ENCODE measurements at places on chromosomes 6 and 20.

DNA sequence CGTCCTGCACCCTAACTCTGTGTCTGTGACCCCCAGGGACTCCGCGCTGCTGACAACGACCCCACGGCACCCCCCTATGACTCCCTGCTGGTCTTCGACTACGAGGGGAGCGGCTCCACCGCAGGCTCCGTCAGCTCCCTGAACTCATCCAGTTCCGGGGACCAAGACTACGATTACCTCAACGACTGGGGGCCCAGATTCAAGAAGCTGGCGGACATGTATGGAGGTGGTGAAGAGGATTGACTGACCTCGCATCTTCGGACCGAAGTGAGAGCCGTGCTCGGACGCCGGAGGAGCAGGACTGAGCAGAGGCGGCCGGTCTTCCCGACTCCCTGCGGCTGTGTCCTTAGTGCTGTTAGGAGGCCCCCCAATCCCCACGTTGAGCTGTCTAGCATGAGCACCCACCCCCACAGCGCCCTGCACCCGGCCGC is 129.0 kb downstream of the TAF4 start:
- no peak for DNase-seq

- no peak for DNase-seq
Measured at GRCh38 chr6:82958551-82958950, 107.1 kb downstream of the UBE3D start.

DNA sequence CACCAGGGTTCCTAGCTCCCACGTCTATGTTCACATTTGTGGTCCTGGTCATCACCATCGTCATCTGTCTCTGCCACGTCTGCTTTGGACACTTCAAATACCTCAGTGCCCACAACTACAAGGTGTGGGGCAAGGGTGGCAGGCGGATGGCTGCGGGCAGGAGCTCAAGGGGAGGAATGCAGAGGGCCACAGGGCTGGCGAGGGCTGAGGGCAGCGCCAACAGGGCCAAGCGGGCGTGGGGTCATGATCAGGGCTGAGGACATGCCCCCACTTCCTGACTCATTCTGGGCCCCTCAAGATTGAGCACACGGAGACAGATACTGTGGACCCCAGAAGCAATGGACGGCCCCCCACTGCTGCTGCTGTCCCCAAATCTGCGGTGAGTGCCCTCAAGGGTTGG is 4.6 kb upstream of the CAPN11 start:
- DNase-seq, result no peak

DNA sequence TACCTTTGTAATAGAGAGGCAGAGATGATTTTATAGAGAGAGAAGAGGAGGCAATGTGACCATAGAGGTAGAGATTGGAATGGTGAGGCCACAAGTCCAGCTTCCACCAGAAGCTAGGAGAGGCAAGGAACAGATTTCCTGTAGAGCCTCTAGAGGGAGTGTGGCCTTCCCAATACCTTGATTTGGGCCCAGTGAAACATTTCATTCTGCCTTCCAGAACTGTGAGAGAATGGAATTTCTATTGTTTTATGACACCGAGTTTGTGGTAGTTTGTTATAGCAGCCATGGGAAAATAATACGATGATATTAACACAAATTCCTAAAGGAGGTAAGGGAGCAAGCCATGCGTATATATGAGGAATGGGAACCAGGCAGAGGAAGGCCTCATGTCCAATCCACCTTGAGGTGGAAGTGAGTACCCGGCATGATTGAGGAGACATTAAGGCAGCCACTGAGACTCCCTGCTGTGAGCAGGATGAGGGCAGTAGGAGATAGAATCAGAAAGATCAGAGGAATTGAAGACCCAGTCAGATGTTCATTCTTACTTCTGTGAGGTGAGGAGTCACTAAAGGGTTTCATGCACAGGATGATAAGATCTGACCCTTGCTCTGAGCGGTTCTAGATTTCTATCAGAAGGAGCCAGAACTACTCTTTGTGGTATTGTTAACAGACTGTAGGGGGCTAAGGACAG is 636.3 kb upstream of the IMPG1 start:
- DNase-seq, result no peak

DNA sequence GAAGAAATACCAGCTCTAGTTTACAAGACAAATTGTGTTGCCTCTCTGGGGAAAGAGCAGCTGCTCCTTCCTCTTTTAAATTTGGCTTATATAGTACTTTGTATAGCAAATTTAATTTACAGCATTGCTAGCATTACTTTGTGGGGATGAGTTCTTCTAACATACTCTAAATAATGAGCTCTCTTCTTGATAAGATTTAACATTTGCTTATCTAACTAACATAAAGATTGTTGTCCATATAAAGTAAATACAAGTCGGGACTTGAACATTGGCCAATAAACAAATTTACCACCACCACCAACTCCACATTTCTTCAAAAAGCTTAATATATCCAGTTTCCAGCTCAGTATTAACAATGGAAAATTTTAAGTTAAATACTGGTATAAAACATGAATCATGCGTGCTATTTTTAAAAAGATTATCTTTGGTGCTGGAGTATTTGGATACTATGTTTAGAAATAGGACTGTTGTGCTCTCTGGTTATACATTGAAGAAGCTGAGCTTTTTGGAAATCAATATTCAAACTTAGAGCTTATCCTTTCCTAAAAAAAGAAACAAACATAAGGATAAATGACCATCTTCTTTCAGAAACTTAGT is 1146.9 kb upstream of the GJE1 start:
- DNase-seq, result no peak

DNA sequence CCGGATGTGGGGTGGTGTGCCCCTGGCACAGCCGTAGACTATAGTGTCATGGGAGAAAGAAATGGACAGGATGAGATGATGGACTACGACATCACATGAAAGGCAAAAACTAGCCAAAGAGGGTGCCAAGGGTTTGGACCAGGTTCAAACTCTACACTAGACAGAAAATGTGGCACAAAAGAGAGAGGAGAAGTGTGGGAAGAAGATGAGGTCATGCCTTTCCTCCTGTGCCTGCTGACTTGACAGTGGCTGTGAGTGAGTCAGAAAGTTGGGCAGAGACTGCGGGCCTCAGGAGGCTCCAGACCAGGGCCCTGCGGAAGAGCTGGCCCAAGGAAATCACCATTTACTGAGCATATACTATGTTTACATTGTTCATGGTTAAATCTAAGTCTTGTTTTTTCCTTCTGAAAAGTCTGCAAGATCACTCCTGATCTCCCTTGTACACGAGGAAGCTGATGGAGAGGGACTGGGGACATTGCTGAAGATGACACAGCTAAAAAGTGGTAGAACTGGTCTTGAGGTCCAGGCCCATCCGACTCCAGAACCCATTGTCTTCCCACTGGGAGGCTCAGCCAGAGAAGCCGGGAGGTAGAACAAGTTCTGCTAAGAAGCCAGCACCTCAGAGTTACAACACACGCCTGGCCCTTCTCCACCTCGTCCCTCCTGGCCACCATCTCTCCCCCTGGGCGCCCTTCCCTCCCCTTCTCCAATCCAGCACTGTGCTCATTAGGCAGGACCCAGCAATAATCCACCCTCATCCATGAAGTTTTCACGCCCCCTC is 35.6 kb downstream of the CNKSR3 start:
- DNase-seq, result no peak

DNA sequence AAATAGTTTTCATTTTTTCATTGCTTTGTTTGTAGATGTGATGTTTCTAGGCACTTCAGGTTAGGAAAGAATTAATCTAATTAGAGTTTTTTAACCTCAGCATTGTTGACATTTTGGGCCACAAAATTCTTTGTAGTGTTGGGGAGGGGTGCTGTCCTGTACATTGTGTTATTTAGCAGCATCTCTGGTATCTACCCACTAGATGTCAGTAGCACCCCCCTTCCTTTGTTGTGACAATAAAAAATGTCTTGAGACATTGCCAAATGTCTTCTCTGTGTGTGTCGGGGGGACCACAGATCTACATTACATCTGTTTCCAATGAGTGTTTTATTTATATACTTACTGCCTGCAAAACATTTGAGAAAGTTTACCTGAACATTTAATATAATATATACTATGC is 45.6 kb downstream of the EYA4 start:
- no peak for DNase-seq

- no peak for DNase-seq
Measured at GRCh38 chr20:16777126-16777525, 29.0 kb downstream of the OTOR start.

DNA sequence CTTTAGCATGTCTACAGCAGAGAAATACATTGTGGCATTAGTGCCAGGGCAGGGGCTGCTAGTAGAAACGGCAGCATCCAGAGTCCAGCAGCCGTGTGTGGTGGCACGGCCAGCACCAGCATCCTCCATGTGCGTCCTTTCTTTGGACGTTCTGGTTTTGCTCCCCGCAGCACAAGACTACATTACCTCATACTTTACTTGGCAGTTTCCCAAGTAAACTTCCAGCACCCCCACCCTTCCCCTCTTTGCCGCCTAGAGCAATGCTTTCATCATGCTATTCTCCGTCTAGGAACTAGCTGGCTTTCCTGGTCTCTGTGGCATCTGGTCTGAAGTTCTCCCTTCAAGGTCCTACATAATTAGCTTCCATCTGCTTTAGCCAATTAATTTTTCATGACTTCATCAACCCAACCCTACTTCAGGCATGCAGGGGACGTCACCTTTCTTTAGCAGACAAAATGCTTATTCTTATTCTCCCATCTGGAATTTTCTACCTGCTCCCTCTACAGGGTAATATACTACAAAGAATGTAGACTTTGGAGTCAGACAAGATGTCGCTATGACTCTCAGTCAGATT is 67.6 kb downstream of the BLOC1S5 start:
- peak; percentile 9 for DNase-seq

- DNase-seq, result no peak
Measured at GRCh38 chr20:47859278-47859677, 74.0 kb upstream of the SULF2 start.

DNA sequence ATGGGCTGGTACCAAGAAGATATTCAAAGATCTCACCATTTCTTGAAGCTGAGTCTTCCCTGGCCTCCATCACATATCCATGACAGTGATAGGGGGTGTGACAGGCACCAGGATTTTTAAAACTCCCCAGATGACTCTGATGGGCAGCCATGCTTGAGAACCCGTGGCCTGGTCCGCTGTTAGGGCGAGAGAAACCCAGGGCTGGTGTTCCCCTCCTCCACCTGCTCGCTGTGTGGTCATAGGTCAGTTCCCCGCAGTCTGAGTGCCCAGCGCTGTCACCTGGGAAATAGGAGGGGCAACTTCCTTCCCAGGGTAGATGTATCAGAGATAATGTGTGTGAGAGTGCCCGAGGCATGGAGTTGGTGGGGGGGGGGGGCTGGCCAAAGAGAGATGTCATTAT is 50.9 kb downstream of the TMEM242 start:
- peak; percentile 44 for DNase-seq

GRCh38 chr6:166872531-166873009 is 83.8 kb downstream of the RNASET2 start:
- peak; percentile 82 for DNase-seq

DNA sequence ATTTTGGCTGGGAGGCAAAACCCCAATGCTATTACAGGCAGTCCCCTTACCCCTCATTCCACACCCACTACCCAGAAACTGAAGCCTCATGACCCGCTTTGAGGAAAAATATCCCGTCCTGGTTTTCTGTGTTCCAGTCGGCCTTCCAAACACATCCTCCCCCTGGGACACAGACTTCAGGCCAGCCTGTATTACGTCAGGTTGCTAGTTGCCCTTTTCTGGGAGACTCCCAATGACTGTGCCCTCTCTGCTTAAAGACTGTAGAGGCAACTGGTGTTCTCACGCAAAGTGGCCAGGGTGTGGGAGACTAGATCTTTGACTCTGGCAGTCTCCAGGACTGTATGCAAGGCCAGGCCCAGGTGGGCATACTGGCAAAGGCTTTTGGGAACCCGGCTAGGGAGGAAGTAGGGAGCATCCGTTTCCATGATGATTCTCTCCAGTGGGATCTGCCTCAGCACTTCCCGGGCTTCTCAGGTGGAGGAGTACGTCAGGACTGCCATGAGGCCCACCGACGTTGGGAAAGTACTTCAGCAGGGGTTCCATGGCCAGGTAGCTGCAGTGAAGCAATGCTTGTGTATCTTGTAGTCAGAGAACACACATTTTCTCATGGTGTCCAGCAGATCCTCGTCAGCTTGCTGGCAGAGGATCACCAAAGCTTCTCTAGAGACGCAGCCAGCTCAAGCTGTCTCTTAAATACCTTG is 34.9 kb downstream of the DYNLT1 start:
- DNase-seq, result no peak

All from small intestine (tissue), 16 donors.